ENCODE measurements at places on chromosomes 2 and 18. TPM values are rescaled to one million over a fixed set of nuclear protein-coding genes. Genes with fewer than 3 reads are reported as not detected.

Gene LAPTM4A
- 81.7 TPM for polyA plus RNA-seq

Gene COL4A3
- 0.10 TPM for polyA plus RNA-seq

Gene TEKT4
- not detected for polyA plus RNA-seq

Gene SCN9A
- 10.4 TPM for polyA plus RNA-seq

Gene MARCO
- polyA plus RNA-seq = not detected

Measured in neural cell (in vitro differentiated cells).